ENCODE measurements at places on chromosomes 1 and 21.

- DNase-seq: peak; percentile 36
These were observed 246.4 kb upstream of the NR5A2 start for GRCh38 chr1:199780948-199781670.

DNA sequence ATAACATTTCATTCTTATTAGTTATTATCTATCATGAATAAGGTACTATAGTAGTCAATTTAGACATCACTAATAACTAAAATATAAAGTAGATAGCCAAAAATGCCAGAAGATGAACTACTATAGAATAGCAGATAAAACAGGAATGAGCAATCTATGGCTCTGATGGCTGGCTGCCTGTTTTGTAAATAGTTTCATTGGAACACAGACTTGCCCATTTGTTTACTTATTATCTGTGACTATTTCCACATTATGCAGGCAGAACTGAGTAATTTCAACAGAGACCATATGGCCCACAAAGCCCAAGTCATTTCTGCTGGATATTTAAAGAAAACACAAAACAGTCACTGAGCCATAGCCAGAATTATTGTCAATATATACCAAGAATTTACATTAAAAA, 222.1 kb downstream of the COL24A1 start:
- DNase-seq: no peak

GRCh38 chr1:206909883-206910318, 11.8 kb downstream of the FCMR start:
- DNase-seq: no peak

- DNase-seq: no peak
These were observed 189.5 kb downstream of the PLA2G4A start for GRCh38 chr1:187018291-187018690.

GRCh38 chr1:178846306-178846705, 24.6 kb downstream of the ANGPTL1 start:
- DNase-seq: no peak

GRCh38 chr21:16821588-16821987, 691.3 kb upstream of the CXADR start:
- peak; percentile 69 for DNase-seq

GRCh38 chr1:52604063-52604770, 2.0 kb downstream of the GPX7 start:
- peak; percentile 13 for DNase-seq

DNA sequence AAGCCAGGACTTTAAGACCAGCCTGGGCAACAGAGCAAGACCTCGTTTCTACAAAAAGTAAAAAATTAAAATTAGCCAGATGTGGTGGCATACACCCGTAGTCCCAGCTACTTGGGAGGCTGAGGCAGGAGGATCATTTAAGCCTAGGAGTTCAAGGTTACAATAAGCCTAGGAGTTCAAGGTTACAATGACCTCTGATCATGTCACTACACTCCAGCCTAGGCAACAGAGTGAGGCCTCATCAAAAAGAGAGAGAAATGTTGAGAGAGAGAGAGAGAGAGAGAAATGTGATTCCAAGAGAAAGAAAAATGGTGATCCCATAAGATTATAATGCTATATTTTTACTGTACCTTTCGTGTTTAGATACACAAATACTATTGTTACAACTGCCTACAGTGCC, 60.2 kb downstream of the PACC1 start:
- no peak for DNase-seq

- no peak for DNase-seq
These were observed 42.8 kb downstream of the RCSD1 start for GRCh38 chr1:167672831-167673230.

- DNase-seq: no peak
These were observed 15.2 kb downstream of the LRRC71 start for GRCh38 chr1:156935505-156936128.

- no peak for DNase-seq
These were observed 102.6 kb downstream of the KIAA0319L start for GRCh38 chr1:35454616-35455015.

DNA sequence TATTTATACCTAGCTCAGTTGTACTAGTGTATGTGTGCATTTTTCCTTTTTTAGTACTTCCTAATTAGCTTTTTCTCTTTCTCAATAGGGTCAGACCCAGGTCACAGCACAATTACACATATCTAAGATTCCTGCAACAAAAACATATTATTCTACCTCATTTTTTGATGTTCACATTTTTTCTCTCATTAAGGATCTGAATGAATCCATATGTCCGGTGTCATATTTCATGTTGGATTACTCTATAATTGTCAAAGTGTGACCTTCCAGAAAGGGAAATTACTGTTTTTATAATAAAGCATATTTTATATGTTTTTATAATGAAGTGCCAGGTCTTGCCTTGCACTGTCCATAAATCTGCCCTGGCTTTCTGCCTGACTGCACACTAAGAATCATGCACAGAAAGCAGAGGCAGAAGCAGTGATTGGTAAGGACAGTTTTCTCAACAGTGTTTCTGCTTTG, 143.7 kb downstream of the KCNT2 start:
- DNase-seq: peak; percentile 76
